ENCODE measurements at places on chromosomes 1 and 21.
A peak's percentile ranks its signal among the peaks of the same experiment; 100 is the strongest.

- no peak for DNase-seq
Observed at GRCh38 chr1:34927316-34927715, 2.1 kb downstream of the DLGAP3 start.

DNA sequence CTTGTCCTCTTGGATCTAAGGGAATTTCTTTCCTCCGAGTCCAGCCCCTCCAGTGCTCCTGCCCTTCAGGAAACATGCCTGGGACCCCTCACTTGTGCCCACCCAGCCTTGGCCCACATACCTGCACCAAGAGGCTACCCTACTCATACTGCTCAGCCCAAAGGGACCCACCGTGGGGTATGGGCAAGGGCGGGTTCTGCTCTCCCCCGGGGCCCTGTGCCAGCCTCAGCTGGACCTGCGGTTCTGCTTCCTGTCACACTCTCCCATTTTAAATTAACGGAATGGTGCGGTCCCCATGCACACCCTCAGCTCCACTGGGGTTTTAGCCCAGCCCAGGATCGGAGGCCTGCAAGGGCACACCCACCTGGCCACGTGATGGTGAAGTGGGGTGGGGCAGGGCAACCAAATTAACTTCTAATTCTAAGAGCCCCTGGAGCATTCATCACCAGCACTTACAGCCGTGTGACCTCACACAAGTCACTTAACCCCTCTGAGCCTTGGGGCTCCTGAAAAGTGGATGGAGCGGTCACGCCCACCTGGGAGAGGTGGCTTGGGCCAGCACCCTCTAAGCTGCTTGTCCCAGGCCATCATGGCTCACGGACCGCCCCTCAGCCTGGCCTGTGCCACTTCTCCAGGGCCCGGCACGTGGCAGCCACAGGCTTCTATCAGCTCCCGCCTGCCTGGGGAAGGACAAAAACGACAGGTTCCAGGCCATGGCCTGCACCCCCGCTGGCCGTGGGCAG, 28.3 kb downstream of the TP73 start:
- no peak for DNase-seq

- no peak for DNase-seq
Observed at GRCh38 chr1:98839840-98840239, 164.8 kb downstream of the PLPPR5 start.

GRCh38 chr1:16189003-16189402, 23.4 kb downstream of the ARHGEF19 start:
- no peak for DNase-seq

DNA sequence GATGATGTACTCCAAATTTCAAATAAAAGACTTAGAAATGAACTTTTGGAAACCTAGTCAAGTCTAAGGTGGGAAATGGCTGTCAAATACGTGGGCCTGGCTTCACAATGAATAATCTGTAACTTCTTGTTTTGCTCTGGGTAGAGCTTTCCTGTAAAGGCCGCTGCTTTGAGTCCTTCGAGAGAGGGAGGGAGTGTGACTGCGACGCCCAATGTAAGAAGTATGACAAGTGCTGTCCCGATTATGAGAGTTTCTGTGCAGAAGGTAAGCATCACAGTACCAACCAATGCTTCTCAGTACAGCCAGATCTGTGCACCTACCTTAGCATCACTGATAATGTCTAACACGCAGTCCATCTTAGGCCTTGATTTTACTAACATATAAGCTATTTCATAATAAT, 73.6 kb downstream of the TPR start:
- no peak for DNase-seq

DNA sequence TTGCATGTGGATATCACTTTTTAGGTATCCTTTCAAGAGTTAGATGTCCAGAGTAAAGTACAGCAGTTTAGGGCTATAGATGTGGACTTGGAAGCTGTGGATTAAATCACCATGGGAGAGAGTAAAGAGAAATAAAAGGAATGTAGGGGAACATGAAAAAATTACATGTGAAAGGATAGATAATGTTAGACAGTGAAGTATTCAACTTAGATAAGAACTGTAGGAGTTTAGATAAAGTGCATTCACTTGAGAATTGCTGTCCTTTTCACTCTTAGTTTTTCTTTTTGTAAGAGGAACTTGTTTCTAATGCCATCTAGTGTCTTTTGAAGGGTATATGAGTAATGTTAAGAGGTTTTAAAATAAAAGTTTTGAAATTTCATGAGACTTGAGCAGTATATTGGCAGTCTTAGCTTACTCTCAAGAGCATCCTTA, 40.1 kb downstream of the MAST2 start:
- peak; percentile 56 for DNase-seq

DNA sequence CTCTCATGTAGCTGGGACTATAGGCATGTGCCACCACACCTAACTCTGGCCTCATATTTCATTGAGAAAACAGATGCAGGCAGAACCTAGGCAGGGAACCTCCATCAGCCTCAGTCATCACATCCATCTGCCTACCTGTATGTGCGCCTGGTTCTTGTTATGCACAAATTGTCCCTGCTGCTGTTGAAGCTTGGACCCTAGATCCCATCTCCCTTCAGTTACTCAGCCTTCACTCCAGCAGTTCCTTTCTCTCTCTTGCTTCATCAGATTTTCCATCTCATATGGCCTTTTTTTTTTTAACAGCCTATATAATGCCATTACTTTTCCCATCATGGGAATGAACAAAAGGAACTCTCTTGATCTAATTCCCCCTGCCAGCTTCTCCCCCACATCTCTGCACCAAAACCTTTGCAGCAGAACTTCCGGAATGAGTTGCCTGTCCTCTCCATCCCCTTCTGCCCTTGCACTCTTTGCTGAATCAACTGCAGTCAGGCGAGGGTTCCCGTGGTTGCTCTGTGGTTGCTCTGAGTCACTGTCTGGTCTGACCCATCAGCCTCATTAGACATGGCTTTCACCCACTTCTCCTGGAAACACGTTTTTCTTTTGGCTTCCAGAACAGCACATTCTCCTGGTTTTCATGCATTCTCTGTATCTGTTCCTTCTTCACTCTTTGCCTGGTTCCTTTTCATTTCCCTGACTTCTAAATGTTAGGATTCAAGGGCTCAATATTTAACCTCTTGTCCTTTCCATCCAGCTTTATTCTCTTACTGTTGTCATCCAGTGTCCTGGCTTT, 41.5 kb downstream of the UBE4B start:
- DNase-seq = peak; percentile 96

DNA sequence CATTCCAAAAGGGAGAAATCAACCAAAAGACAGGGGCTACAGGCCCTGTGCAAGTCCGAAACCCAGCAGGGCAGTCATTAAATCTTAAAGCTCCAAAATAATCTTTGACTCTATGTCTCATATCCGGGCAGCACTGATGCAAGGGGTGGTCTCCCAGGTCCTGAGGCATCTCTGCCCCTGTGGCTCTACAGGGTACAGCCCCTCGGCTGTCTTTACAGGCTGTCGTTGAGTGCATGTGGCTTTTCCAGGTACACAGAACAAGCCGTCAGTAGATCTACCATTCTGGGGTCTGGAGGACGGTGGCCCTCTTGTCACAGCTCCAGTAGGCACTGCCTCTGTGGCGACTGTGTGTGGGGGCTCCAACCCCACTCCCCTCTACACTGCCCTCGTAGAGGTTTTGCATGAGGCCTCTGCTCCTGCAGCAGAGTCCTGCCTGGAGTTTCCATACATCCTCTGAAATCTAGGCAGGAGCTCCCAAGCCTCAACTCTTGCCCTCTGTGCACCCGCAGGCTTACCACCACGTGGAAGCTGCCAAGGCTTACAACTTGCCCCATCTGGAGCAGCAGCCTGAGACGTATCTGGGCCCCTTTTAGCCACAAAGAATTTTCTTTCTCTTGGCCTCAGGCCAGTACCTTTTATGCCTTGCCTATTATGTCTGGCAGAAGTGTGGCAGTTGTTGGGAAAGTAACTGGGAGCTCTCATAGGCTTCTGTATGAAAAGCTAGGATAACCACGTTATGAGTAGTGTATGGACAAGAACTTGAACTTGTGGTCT, 52.5 kb downstream of the POU2F1 start:
- peak; percentile 80 for DNase-seq

DNA sequence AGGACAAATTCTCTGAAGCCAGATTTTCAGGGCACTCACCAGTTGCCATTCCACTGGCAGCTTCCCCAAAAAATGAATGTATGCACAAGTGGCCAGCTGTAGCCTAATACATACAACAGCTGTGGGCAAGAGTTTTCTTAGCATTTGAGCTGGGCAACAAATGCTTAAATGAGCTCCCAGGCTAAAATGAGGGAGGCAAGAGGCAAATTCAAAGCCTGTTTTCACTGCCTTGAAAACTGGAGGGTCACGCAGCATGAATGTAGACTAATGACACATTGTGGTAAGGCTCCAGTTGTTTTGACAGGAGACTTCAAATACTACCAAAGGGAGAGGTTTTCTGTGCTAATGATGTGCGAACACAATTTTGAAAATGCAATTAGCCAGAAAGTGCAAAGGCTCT, 88.2 kb downstream of the TIAM1 start:
- no peak for DNase-seq

GRCh38 chr1:25661043-25661815, 44.6 kb downstream of the MAN1C1 start:
- DNase-seq = no peak

DNA sequence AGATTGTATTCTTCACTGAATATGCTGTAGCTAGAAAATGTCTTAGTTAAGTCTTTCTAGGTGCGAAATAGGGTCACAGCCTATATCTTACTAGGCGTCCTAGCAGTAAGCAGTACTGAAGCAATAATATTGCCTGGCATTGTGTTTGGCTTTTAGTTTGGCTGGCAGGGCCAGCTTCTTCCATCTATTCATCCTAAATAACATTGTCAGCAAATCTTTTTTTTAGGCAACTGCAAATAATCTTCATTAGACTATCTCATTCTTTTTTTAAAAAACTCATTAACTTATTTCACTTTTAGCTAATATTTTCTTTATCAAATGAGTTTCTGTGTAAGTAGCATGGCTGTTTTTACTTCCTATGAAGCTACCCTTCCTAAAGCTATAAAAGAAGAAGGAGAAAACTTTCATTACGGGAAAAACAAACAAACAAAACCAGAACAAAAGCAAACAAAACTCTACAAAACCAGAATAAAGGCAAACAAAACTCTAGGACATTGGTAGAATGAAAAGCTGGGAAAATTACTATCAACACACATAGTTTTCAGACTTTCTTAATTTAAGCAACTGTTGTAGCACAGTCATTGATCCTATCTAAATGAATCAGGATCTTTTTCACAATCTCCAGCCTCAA, 506.0 kb downstream of the DPYD start:
- DNase-seq = no peak

- DNase-seq = peak; percentile 91
Observed at GRCh38 chr1:160260406-160261382, 1.7 kb downstream of the DCAF8 start.

GRCh38 chr1:102970496-102971078, 137.7 kb downstream of the COL11A1 start:
- DNase-seq = peak; percentile 64

GRCh38 chr1:56453016-56453415, 126.3 kb downstream of the PLPP3 start:
- no peak for DNase-seq

- peak; percentile 27 for DNase-seq
Observed at GRCh38 chr1:55958498-55958897, 620.9 kb downstream of the PLPP3 start.

DNA sequence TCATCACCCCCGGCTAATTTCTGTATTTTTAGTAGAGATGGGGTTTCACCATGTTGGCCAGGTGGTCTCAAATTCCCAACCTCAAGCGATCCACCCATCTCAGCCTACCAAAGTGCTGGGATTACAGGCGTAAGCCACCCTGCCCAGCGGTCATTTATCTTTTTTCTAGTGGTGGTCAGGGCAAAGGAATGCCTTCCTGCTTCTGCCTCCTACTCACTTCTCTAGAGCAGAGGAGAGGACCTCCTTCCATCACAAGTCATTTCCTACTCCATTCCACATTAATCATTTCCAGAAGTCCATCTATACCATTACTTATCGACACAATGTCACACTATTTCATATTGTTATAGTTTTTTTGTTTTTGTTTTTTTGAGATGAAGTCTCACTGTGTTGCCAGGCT, 13.3 kb downstream of the FBXO42 start:
- DNase-seq = no peak

DNA sequence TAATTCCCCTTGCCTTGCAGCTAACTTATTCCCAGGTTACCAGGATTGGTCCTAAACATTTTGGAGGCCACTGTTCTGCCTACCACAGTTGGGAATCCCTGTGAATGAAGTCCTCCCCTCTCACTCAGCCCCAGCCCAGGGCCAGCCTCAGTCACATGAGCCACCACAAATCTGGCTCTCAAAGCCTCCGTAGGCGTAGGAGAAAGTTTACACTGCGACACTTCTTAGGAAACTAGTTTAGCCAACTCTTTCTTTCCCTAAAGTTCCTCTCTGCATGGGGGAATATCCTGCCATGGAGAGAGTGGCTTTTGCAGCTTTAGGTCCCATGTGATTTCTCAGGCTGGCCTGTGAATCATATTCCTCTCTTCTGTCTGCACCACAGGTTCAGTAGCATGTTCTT, 45.7 kb upstream of the ETV3 start:
- DNase-seq = no peak

- DNase-seq = no peak
Observed at GRCh38 chr1:100461222-100461621, 76.7 kb upstream of the GPR88 start.

DNA sequence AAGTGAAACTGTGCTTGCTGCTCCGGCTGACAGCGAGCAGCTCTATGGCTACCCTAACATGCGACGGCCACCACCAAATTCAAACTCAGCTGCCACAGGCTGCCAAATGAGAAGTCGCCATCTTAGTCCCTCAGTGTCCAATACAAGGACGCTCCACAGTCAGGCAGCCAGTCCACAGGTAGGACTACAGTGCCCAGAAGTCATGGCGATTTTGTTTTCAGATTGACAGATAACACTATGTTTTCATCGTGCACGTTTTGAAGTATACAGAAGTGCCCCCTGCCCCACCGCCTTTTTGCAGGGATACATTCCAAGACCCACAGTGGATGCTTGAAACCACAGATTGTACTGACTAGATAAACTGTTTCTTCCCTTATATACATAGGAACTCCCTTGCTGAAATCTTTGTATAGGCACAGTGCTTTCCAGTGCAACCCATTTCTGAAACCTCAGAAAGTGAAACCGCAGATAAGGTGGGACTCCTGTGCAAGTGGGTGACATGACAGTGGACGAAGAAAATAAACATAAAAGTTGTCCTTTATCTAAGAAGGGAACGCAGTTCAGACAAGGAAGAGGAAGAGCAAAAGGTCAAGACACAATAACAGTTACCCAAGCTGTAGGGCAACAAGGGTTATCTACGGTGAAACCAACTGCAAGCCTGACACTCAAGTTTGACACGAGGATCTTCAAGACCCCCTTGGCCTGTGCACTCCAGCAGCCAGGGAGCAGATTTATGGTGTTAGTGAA, 52.2 kb downstream of the STX6 start:
- no peak for DNase-seq

DNA sequence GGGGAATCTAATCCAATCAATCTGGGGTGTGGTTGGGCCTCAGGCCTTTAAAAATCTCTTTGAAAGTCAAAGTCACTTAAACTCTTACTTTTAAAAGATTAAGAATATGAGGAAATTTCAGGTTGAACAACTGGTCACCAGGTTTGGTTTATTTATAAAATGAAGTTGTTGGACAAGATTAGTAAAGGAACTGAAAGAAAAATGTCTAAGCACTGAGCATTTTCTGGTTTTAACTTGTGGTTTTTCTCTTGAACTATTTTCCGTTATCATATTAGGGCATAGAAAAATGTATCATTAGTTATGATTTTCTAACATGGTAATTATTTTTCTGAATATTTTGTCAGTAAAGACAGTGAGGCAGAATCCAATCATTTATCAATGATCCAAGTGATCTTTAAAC, 49.6 kb downstream of the RGS2 start:
- no peak for DNase-seq

- peak; percentile 13 for DNase-seq
Observed at GRCh38 chr1:70767377-70767776, 280.2 kb downstream of the PTGER3 start.

- no peak for DNase-seq
Observed at GRCh38 chr1:23736437-23737134, 6.7 kb upstream of the ELOA start.

Measured in astrocyte of the spinal cord (primary cell).